ENCODE measurements at places on chromosomes 3 and 15.

- no peak for DNase-seq
Observed at GRCh38 chr3:98903705-98904481, 2.4 kb upstream of the DCBLD2 start.

DNA sequence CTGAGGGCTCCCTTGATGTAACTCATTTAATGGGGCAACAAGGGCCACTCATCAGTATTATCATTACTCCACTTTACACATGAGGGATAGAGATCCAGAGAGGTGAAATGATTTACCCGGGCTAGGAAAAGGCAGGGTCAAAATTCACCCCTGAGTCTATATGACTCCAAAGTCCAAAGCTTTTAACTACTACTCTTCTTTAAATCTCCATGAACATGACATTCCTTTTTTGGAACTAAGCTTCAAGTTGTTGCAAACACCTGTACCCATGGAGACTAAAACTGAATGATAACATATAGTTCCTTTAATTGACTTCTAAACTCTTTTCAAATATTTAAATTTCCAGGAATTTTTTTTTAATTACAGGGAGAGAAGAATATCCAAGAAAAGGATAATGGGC is 292.9 kb upstream of the GADL1 start:
- DNase-seq: no peak

- DNase-seq: no peak
Observed at GRCh38 chr3:38560996-38561717, 65.0 kb downstream of the EXOG start.

DNA sequence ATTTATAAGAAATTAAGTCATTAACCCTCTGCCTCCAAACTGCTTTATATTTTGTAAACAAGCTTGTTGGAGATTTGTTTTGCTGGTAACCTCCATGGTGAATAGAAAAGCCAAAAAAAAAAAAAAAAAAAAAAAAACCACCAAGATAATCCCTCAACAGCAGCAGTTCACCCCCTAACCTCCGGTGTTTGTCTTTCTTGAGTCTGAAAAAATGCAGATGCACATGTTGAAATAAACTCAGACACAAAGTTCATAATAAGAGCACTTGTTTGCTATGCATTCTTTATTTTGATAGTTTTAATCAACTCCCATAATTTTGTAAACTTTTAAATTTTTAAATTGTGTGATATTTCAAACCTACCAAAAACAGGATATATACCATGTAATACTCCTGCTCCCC is 1.8 kb upstream of the PLCH1 start:
- DNase-seq: peak; percentile 9

DNA sequence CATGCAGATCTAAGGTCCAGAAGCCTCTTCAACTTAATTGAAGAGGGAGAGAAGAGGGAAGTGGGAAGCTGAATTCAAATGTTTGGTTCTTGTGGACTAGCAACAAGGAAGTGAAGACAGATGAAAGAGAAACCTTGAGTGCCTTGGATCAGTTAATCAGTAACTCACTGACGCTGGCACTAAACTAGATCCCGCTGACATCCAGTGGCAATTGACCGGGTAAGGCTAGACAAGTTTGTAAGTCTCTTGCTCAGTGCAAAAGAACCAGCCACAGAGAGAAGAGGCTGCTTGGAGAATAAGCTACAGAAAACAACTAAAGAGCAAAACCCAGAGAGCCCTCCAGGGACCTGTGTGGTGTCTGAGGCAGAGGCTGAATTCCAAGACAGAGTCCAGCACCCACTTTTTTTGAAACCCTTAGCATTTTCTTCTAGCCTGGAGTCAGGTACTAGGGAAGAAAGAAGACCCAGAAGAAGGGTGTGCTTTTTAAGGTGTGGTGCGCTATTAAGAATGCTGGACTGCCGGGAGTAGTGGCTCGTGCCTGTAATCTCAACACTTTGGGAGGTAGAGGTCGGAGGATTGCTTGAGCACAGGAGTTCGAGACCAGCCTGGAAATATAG is 6.9 kb downstream of the PLCH1 start:
- DNase-seq: peak; percentile 42

- DNase-seq: no peak
Observed at GRCh38 chr3:63559884-63560283, 92.6 kb upstream of the SNTN start.

GRCh38 chr3:10962481-10963036 is 30.0 kb upstream of the SLC6A1 start:
- DNase-seq: no peak

DNA sequence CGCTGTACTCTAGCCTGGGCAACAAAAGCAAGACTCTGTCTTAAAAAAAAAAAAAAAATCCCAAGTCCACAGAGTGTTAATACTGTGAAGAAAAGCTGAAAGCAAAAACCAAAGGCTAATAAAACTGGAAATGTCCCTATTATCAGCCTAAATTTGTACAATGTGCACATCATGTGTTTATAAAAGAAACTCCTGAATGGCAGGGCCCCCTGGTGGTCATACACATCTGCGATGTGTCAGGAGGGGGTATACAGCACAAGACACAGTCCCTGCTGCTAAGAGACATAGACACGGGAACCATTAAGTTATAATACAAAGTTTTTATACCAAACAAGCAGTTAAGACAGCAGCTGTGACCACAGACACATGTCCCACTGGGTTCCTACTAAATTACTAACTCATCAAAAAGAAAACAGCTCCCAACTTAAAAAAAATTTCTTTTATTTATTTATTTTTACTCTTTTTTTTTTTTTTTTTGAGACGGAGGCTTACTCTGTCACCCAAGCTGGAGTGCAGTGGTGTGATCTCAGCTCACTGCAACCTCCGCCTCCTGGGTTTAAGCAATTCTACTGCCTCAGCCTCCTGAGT is 31.0 kb downstream of the IDH2 start:
- peak; percentile 96 for DNase-seq

DNA sequence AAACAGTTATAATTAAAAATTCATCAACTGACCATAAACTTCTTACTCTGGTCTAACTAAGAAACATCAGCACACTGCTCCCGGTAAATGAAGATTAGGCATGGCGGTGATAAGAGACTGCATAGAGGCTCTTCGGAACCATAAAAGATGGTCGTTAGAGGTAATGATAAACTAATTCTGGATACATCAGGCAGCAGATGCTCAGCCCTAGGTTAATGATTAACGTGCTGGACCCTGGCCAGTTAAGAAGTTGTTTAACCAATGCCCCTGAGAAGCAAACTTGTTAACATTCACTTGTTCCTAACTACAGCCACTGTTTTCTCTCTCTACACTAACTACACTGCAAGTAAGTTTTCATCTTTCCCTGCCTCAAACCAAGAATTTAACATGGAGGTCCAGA is 111.5 kb downstream of the PDZRN3 start:
- no peak for DNase-seq

- peak; percentile 36 for DNase-seq
Observed at GRCh38 chr3:50204804-50205412, at the start of gene SLC38A3. SLC38A3 (plus strand) TSS chr3:50205271; CDS start chr3:50214200, 8,929 bp downstream.

DNA sequence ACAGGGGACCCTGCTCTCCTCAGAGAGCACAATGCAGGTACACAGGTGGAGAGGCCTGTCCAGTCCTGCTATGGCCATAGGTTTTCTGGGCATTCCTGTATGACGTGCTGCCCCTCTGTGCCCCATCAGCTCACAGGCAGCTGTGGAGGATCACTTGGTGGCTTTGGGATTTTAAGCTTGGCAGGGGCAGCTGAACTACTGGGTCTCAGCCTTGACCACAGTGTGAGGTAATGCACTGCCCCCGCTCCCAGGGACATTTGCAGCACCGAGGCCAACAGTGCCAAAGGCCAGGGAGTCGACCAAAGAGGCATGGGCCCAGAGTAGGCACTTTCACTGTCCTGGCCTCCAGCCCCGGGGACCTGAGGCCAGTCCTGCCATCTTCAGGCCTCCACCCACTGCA is 46.2 kb downstream of the ZDHHC3 start:
- DNase-seq: no peak

GRCh38 chr3:190345027-190345821 is 23.0 kb upstream of the CLDN1 start:
- DNase-seq: peak; percentile 91

GRCh38 chr3:66744521-66744920 is 243.7 kb upstream of the LRIG1 start:
- no peak for DNase-seq

DNA sequence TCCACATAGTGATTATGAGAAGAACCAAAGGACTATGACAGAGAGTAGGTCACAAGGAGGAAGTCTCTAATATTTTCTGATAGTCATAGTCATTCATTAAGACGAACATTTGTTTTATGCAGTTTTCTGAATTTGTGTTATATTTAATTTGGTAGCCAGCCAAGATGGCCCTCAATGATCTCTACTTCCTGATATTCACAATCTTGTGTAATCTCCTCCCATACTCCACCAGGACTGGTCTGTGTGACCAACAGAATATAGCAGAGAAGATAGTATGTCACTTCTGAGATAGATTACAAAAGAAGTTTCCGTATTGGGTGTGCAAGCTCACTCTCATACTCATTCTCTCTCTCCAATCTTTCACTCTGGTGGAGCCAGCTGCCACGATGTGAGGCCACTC is 30.8 kb downstream of the HLTF start:
- peak; percentile 10 for DNase-seq

DNA sequence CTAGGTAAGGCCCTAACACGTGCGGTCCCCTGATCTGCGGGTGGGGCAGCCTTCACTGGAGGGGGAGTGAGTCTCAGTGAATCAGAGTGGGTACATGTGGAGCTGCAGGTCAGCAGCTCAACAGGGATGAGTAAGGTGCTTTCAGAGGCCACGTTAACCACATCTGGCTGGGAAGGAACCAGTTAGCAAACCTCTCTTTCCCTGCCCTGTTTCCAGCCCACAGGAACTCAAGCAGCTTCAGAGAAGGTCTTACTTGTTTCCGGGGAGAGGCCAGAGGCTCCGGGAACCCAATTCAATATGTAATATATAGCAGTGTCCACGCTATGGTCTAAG is 175.3 kb downstream of the XXYLT1 start:
- no peak for DNase-seq

DNA sequence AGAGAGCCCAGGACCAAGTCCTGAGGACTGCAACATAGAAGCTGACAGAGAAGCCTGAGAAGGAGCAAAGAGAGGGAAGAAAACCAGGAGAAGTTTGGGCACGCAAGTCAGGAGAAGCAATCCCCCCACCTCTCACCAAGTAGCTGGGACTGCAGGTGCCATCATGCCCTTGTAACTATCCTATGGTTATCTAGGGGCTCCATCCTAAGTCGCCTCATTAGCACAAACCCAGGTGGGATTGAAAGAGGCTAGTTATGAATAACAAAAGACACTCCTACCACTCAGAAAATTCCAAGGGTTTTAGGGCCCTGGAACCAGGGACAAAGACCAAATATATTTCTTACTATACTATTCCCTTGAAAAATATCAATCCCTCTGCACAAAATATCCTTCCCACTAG is 53.5 kb downstream of the CCR4 start:
- DNase-seq: no peak

DNA sequence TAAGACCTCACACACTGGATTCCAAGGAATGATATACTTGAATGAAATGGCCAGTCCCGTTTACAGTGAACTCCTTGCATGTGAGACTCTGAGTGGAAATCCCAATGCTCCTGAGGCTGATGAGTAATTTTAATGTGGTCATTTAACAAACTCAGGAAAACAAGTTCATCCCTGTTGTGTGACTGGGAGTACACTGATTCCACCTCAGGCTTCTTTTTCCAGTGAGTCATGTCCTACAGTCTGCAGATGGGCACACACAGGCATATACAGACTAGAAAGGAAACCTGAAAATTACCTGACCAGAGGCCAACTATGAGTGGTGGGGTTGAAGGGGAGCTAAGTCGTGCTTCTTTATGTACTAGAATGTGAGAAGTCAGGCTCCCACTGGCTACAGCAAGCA is 5.8 kb downstream of the SQOR start:
- no peak for DNase-seq

- no peak for DNase-seq
Observed at GRCh38 chr3:120601554-120601953, 5.4 kb downstream of the NDUFB4 start.

- no peak for DNase-seq
Observed at GRCh38 chr15:44034334-44034733, 160.7 kb downstream of the FRMD5 start.

GRCh38 chr15:60928210-60928609 is 300.9 kb downstream of the RORA start:
- no peak for DNase-seq

DNA sequence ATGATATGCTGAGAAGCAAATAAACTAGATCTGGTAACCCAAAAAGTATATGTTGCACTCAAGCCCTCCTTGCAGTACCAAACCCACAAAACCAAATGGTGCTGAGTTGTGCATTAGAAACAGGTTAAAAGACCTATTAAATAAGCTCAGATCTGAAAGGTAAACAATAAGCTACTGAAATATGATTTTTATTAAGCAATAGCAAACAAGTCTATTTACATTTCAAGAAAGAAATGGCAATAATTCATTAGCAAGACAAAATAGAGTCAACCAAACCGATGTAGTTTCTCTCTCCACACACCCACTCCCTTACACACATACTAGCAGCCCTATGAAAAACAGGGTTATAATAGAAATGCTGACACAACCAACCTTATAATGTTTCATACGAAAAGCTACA is 760.3 kb downstream of the FHIT start:
- DNase-seq: no peak

DNA sequence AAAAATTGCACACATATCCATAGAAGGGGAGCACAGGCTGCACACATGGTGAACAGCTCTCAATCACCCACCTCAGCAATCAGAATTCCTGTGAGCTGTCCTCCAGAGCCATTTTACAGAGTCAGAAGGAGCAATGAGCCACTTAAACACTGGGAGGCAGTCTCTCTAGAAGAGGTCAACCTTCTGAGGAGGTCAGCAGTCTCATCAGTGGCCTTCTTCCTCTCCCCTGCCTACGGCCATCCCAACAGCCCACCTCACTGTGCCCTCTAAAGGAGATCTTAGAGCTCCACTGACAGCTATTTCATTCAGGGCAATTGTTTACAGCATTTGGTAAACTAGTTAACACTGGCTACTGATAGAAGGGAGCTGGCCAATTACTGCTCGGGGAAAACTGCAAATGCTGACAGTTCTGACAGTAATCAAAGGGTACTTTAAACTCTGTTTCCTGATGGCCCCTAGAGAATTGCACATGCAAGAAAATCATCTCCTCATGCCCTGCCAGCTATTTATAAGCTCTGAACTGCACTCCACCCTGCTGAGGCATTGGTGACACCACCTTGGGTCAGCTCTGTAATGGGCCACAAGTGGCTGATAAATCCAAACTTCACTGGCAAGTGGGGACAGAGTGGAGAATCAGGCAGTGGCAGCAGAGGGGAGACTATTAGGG is 42.1 kb upstream of the TSPAN3 start:
- DNase-seq: no peak

DNA sequence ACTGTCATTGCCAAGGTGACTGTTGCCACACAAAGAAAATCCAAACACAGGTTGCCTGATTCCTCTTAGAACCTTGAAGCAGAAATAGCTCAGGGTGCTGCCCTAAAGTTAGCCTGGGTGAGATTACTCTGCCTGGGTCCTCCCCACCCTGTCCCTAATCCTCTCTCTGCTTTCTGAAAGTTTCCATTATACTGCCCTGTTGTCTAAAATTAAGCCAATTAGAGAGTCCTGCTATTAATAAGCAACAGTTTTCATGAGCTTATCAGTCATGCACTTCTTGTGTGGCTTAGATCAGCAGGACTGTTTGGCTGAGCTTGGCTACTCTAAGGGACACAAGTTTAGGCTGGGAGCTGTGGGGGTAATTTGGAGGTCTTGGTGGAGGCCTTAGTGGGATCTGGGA is 334.7 kb upstream of the LRRFIP2 start:
- DNase-seq: peak; percentile 75

Measured in hematopoietic multipotent progenitor cell treated with erythropoietin and hydrocortisone succinate and interleukin-3 and kit ligand, for 4 days (in vitro differentiated cells).